LHCN-M2 (cell line): ENCODE measurements at places on chromosomes 16 and 17. TPM values are rescaled to one million over a fixed set of nuclear protein-coding genes. Genes with fewer than 3 reads are reported as not detected.

The IKZF3 gene
- total RNA-seq = not detected in 2 replicates

The MRPS34 gene
- 132 and 155 TPM in 2 replicates for total RNA-seq

The GRAPL gene
- total RNA-seq = not detected in 2 replicates

The NUDT16L1 gene
- 38.9 and 40.4 TPM in 2 replicates for total RNA-seq

The IGF2BP1 gene
- 5.6 and 6.4 TPM in 2 replicates for total RNA-seq

The ZP2 gene
- not detected in 2 replicates for total RNA-seq

The HOXB3 gene
- 9.0 and 12.1 TPM in 2 replicates for total RNA-seq

The PPP1R27 gene
- 1.0 TPM in 1 of 2 replicates, not detected in the other for total RNA-seq

The SNX20 gene
- total RNA-seq = not detected in 2 replicates

The CCL4L2 gene
- not detected in 2 replicates for total RNA-seq

GRCh38 chr16:65016754-65017153 is 105.1 kb downstream of the CDH11 start:
- DNase-seq = no peak

DNA sequence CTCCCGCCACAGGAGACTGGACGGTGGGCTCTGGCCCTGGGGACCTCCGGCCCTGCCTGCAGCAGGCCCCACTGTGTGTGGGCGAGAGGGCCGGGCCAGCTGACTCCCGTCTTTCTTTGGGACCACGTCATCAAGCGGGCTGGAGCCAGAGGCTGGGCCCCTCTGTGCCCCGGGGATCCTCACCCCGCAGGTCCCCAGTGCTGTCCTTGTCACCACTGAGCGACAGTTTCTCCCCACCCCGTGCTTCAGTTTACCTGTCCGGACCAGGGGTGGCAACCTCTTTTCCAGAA is 181.9 kb upstream of the ZNF469 start:
- DNase-seq = no peak

- DNase-seq = no peak
Measured at GRCh38 chr16:26901196-26901861, 165.4 kb upstream of the C16orf82 start.

DNA sequence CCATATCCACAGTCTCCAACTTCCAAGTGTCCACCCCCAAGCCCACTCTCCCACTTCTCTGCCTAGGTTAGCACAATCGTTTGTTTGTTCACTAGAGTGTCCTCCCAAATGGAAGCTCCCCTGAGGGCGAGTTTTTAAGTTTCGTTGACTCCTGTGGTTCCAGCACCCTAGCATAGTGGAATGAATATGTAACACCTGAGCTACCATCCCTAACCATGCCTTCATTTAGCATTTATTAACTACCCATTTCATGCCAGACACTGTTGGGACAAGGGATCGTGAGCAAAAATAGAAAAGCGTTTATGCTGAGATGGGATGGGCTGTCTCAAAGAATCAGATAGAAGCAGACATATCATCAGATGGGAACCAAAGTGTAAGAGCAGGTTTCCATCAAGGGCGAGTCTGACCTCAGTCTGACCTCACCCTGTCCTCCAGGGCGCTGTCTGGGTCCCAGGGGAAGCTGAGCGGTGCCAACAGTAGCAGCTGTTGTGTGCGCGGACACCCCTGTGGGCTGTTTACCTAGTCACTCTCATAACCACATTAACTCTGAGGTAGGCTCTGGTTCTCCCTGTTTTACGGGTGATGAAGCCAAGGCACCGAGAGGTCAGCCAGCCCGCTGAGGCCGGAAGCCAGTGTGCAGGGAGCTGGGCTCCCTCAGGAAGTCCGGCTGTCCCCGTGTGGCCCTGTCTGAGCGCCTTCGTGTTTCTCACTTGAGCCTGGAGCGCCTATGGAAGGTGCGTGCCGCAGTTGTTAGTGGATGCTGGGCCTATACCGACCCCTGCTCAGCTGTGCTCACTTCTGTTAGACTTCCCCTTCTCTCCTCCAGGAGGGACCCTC is 6.2 kb downstream of the CNP start:
- DNase-seq = peak; percentile 93

- peak; percentile 69 for DNase-seq
Measured at GRCh38 chr17:32335687-32336086, 6.3 kb downstream of the C17orf75 start.

DNA sequence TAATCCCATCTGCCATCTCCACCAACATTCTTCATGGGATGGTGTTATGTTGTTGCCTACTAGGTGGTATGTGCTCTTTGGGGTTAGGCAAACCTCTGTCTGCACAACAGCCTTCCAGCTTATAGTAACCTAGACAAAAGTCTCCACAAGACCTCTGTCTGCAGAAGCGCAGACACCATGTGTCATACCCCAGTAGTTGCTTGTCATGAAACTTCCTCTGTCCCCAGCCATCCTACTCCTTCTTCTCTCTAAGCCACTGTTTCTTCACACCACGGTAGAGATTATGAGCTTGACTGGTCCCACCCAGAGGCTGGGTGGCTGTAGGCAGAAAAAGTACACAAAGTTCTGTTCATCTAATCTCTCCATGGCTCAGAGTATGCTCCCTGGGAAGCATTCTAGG is 100.3 kb downstream of the MAF start:
- no peak for DNase-seq

DNA sequence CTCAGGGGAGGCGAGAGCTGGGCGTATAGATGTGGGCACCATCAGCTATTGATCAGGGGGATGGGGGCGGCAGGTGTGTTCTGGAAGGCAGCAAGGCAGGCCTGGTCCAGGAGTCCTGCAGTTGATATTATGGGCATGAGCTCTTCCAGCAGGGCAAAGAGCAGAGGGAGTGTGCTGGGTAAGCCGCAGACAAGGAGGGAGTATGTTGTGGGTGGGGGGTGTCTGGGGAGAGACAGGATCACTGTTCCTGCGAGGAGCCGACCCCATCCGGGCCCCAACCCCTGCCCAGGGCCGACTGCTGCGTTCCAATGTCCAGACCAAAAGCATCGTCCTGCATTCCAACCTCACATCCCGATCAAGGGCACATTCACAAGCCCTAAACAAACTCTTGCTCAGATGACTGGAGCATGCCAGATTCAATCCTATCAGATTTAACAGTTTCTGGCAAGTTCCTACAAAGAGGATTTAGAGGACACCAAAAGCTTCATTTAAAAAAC is 9.2 kb downstream of the MXRA7 start:
- no peak for DNase-seq

GRCh38 chr16:23968176-23968575 is 132.4 kb downstream of the PRKCB start:
- DNase-seq = no peak

DNA sequence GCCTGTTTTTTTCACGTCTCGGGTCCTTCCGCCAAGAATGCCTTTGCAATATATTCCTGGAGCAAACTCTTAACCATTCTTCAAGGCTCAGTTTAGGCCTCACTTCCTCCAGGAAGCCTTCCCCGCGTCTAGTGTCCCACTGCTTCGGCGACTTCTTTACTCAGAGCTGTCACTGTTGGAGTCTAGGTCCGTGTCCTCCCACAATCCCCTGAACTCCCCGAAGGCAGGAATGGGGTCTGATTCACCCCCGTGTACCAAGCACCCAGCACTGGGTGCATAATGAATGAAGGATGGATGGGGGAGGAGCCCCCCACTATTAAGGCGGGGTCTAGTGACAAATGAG is 508 bp downstream of the MATCAP1 start:
- no peak for DNase-seq

DNA sequence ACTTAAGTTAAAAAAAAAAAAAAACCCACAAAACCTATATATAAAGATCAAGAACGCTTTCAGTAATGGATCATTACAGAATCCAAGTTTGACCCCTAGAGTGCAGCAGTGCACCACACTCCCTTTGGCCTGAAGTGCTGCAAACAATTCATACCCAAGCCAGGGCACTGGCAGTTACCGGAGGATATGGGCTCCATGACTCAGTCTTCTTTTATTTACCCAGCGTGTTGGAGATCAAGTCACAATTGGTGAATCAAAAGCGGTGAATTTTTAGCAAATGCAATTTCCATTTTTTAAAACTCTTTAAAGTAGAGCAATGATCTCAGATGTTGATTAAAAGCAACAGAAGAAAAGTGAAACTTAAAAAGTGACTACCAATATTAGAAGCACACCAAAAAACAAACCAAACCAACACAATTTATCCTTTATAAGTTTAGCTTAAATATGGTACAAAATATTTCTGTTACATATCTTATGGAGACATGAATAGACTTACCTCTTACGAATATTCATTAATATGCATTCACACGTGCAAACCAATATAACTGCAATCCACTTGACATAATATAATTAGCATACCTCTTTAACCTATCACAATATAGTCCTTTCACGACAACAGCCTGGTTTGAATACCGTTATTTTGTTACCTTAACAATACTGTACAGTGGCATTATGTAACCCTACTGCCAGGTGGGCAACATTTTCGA is 46.3 kb downstream of the ZNF652 start:
- peak; percentile 90 for DNase-seq

DNA sequence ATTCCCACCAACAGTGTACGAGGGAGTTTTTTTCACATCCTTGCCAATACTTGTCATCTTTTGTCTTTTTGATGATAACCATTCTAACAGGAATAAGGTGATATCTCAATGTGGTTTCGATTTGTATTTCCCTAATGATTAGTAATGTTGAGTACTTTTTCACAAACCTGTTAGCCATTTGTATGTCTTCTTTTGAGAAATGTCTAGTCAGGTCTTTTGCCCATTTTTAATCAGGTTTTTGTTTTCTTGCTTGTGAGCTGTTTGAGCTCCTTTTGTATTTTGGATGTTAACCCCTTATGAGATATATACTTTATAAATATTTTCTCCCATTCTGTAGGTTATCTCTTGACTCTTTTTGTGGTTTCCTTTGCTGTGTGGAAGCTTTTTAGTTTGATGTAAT is 1.9 kb upstream of the KRTAP4-5 start:
- DNase-seq = no peak

DNA sequence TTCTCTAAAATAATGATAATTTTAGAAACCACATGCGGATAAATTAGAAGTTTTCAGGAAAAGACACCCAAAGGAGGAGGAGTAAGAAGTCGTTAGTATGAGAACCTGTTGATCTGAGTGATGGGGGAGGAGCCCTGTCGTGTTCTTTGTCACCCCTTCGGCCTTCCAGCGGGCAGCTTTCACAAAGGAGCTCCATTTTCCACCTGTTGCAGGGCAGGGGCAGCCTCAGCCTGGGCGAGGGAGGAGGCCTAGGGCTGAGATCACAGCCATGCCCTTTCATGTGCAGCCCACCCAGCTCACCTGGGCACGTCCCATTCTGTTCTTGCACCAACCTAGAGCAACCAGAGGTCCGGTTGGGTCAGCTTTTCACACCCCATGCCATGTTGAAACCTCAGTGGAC is 5.3 kb downstream of the DUSP14 start:
- no peak for DNase-seq

- DNase-seq = no peak
Measured at GRCh38 chr17:9994761-9995160, 89.7 kb upstream of the RCVRN start.

GRCh38 chr16:58461056-58461455 is 38.9 kb upstream of the NDRG4 start:
- DNase-seq = no peak

- no peak for DNase-seq
Measured at GRCh38 chr17:48738803-48739526, 10.4 kb upstream of the HOXB13 start.

DNA sequence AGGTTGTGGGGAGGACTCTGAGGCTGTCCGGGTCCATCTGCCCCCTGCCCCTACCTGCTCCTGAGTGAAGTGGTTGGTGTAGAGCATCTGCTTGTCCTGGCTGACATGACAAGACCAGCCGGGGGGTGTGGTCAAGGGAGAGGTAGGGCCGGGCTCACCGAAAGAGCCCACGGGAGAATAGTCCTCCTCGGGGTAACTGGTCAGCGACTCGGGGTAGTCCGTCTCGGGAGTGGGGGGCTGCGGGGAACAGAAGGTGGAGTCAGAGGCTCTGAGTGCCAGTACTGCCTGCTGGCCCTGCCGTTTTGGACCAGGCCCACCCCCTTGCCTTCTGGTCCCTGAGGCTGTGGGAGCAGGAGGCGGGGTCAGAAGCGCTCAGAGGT is 27.8 kb downstream of the ARHGAP27 start:
- DNase-seq = no peak

DNA sequence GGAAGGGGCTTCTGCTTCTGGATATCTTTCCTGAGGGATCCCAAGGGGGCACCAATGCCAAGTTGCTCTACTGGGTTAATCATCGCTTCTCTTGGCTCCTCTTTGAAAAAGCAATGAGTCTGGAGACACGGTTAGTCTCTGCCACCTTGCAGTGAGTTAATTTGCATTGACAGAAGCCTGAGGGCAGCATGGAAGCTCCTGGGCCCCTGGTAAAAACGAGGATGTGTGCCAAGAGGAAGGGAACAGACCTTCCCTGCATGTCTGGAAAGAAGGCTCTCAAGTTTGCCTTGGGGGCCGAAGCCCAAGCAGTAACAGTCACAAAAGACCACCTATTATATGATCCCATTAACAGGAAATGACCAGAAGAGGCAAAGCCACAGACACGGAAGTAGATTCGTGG is 86.7 kb downstream of the IRX5 start:
- DNase-seq = no peak

GRCh38 chr16:89670496-89671431 is 13.1 kb downstream of the SPATA33 start:
- DNase-seq = peak; percentile 15

- no peak for DNase-seq
Measured at GRCh38 chr16:1980030-1980769, 1.1 kb downstream of the NOXO1 start.

GRCh38 chr16:769184-769784 is 8.8 kb downstream of the MSLN start:
- DNase-seq = no peak

DNA sequence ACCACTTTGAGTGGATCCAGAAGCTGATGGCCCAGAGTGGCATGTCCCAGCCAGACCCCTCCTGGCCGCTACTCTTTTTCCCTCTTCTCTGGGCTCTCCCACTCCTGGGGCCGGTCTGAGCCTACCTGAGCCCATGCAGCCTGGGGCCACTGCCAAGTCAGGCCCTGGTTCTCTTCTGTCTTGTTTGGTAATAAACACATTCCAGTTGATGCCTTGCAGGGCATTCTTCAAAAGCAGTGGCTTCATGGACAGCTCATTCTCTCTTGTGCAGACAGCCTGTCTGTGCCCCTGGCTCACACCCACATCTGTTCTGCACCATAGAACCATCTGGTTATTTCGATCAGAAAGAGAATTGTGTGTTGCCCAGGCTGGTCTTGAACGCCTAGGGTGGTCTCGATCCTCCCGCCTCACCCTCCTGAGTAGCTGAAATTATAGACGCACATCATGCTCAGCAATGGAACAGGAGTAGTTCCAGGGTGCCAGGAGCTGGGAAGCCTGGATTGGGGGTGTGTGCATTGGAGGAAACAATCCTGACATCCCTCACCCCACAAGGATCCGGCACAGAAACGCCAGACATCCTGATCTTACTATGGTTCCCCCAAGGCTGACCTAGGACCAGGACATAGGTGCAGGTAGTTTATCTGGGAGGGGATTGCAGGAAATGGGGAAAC is 4.6 kb downstream of the PRSS21 start:
- DNase-seq = peak; percentile 27

DNA sequence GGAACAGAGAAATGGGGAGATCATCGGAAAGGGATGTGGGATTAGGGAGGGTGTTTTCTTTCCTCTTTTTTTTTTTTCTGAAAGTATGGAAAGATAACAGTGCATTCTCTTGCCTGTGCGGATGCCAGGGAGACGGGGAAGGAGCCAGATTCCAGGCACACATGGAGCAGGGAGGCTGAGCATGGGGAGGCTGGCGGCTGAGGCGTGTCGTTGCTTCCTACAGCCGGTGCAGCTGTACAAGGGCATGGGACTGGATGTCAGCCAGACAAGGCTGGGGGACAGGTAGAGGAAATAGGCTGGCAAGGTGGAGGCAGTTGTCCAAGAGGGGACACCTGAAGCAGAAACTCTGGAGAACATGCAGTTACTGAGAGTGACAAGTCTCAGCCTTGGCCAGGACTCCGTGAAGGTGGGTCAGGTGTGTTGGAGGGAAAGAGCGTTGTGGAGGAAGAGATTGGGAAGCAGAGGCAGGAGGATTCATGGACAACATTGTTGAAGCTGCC is 16.6 kb upstream of the ADORA2B start:
- no peak for DNase-seq
